ENCODE measurements at places on chromosomes 7 and 10. TPM values are rescaled to one million over a fixed set of nuclear protein-coding genes. Genes with fewer than 3 reads are reported as not detected.

The ANKRD30A gene
- total RNA-seq: 7.1 TPM

The LDB1 gene
- total RNA-seq: 41.8 TPM

The GIMAP6 gene
- total RNA-seq: 0.05 TPM

The TRIL gene
- 0.37 TPM for total RNA-seq

The ZNF488 gene
- 0.15 TPM for total RNA-seq

The EVX1 gene
- not detected for total RNA-seq

The GTF2IRD1 gene
- 16.1 TPM for total RNA-seq

The TMEM184A gene
- 1.6 TPM for total RNA-seq

The PRLHR gene
- total RNA-seq: not detected

The TMEM178B gene
- 0.45 TPM for total RNA-seq

The OR6B1 gene
- total RNA-seq: not detected

The RBP3 gene
- total RNA-seq: not detected

The SPDYE11 gene
- not detected for total RNA-seq

The CAMK2B gene
- total RNA-seq: 0.11 TPM

The MLXIPL gene
- 0.05 TPM for total RNA-seq

The PRSS2 gene
- not detected for total RNA-seq

The ADAM12 gene
- 2.2 TPM for total RNA-seq

The C10orf95 gene
- 0.34 TPM for total RNA-seq

The TAS2R5 gene
- total RNA-seq: not detected

The CYP3A7 gene
- not detected for total RNA-seq

The NPY4R gene
- not detected for total RNA-seq

The TFR2 gene
- 0.04 TPM for total RNA-seq

The STK31 gene
- 0.29 TPM for total RNA-seq

The AKR1B1 gene
- 50.4 TPM for total RNA-seq

The SERPINE1 gene
- 1.4 TPM for total RNA-seq

The JCAD gene
- total RNA-seq: under 0.01 TPM

The CCL26 gene
- total RNA-seq: 0.88 TPM

The MBL2 gene
- 0.05 TPM for total RNA-seq

The TRA2A gene
- 25.3 TPM for total RNA-seq

The SEMA4G gene
- total RNA-seq: 2.4 TPM

The AP3M1 gene
- total RNA-seq: 12.5 TPM

The ANXA8L1 gene
- not detected for total RNA-seq

The PNLIPRP2 gene
- not detected for total RNA-seq

The SAP25 gene
- total RNA-seq: not detected

The DNAH11 gene
- total RNA-seq: 5.0 TPM

The CDC14C gene
- total RNA-seq: not detected

The NKX1-2 gene
- total RNA-seq: 0.11 TPM

The PSPH gene
- 218 TPM for total RNA-seq

The CTAGE8 gene
- total RNA-seq: not detected

The CROT gene
- 5.7 TPM for total RNA-seq

The ADGRA1 gene
- not detected for total RNA-seq

The ATAD1 gene
- 41.4 TPM for total RNA-seq

The LAMB1 gene
- total RNA-seq: 375 TPM

The EGR2 gene
- 0.34 TPM for total RNA-seq

The ARHGAP21 gene
- 33.8 TPM for total RNA-seq

The TRPV6 gene
- not detected for total RNA-seq

The PRKG1 gene
- total RNA-seq: 1.1 TPM

The SLC16A9 gene
- total RNA-seq: 0.87 TPM

The GATA3 gene
- total RNA-seq: 0.87 TPM

The NXPH1 gene
- total RNA-seq: not detected

The TBC1D12 gene
- total RNA-seq: 7.3 TPM
